ENCODE measurements at places on chromosomes 2 and 18. TPM values are rescaled to one million over a fixed set of nuclear protein-coding genes. Genes with fewer than 3 reads are reported as not detected.

DNA sequence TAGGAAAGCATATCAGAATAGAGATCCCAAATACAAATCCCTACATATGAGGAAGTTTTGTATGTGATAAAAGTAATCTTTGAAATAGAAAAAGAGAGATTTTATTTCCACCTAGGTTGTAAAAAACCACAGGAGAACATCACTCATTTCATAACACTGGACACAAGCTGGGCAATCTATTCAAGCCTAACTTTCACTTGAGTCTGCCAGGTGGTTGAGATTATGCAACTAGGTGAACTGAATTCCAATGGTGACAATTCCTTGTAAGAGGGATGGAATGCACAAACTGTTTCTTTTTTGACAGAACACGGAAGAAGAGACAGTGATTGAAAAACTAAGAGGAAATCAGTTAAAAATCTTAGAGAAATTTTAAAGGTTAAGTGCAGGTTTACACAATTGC lies 619.6 kb upstream of the TMEFF2 start:
- no peak for DNase-seq

The OSR1 gene
- total RNA-seq, result 5.0 TPM

GRCh38 chr2:13114391-13114790 lies 397.7 kb downstream of the TRIB2 start:
- no peak for DNase-seq

GRCh38 chr2:148552675-148553331 lies 91.7 kb upstream of the EPC2 start:
- DNase-seq, result no peak

The ANKRD62 gene
- not detected for total RNA-seq

- no peak for DNase-seq
Measured at GRCh38 chr2:209713219-209713618, 58.4 kb upstream of the UNC80 start.

The COLEC11 gene
- 5.8 TPM for total RNA-seq

The HOXD13 gene
- not detected for total RNA-seq

GRCh38 chr2:223668302-223668998 lies 66.3 kb upstream of the SCG2 start:
- DNase-seq, result no peak

GRCh38 chr2:236748385-236748784 lies 178.8 kb downstream of the ACKR3 start:
- DNase-seq, result no peak

The NDUFS1 gene
- 81.9 TPM for total RNA-seq

DNA sequence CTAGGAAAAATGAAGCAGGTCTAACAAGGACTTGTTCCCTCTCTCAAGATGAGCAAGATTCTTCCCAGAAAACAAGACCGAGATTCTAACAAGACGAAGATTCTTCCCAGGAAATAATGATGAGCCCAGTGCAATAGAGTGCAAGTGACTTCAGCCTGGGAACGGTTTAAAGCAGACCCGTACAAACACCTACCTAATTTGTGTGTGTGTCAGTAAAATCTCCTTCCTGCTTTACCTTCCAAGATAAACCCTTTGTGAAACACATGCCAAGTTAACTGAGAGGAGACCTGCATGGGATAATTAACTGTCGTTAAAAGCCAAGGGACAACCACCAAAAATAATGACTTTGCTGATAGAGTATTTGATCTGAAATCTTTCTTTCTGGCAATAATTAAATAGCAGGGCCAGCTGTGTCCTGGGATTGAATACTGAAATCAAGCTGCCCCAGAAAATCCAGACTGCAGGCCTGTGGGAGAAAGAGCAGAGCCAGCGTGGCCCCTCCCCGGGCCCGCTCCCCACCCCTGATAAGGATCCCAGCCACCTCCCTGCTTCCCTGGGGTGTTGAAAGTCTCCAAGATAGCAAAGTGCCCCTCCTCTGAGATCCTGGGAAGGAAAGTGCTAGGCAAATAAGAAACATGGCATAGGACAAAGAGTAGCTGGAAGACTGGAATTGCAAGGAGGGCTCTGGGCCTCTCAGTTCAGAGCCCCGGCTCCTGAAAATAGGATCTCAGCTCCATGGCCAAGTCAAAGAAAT lies 145.5 kb downstream of the CYP26B1 start:
- DNase-seq, result no peak

The KLHL41 gene
- not detected for total RNA-seq

The TMEM182 gene
- total RNA-seq, result 1.1 TPM

The IGFBP5 gene
- 56.8 TPM for total RNA-seq

DNA sequence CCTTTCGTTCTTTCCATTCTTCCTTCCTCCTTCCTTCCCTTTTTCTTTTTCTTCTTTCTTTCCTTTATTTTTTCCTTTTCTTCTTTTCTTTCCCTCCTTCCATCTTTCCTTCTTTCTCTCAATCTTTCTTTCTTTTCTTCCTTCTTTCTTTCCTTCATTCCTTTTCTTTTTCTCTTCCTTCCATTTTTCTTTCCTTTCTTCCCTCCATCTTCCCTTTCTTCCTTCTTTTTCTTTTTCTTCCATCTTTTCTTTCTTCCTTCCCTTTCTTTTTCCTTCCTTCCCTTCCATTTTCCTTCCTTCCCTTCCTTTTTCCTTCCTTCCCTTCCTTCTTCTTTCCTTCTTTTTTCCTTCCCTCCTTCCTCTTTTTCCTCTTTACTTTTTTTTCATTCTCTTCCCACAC lies 568.7 kb downstream of the GALR1 start:
- DNase-seq, result no peak

DNA sequence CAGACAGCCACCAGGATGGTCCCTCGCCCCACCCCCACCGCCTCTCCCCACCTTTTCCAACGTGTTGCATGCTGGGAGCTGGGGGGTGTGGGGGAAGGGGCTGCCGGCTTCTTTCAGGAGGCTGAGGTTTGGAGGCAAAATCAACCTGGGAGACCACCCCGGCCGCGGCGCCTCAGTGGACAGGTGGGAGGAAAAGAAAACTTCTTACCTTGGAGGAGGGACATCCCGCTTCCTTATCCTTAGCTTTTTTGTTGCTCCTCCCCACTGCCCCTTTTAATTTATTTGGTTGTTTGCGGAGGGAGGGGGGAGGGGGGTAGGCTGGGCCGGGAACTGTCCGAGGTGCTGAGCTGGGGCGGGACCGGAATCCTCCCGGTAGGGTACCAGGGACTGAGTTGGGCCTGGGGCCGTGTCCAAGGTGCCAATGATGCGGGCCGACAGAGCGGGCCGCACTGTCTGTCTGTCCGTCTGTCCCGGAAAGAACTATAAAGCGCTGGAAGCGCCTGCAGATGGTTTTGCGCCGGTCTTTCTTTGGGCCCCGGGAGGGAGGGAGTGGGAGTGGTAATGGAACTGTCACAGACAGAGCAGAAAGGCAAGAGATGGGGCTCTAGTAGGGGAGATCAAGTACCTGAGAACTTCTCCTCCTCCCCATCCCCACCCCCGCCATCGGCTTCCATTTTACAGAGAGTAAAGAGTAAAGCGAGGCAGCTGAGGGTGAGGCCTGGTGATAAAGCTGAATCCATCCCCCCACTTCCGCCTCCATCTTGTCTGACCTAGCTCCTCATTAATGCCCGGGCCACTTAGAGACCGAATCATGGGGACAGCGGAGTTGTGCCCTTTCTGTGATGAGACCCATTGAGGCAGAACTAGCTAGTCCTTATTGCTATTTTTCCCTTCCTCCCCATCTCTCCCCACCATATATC lies 2.4 kb downstream of the CDK5R2 start:
- DNase-seq, result no peak

The IL1A gene
- not detected for total RNA-seq

The ATG16L1 gene
- 125 TPM for total RNA-seq

GRCh38 chr2:212974692-212975091 lies 176.7 kb downstream of the IKZF2 start:
- DNase-seq, result no peak

The AQP12A gene
- 9.2 TPM for total RNA-seq
